ENCODE measurements at places on chromosomes 16 and 17.

GRCh38 chr16:30569281-30569680 is 2.2 kb downstream of the ZNF688 start:
- no peak for ATAC-seq

DNA sequence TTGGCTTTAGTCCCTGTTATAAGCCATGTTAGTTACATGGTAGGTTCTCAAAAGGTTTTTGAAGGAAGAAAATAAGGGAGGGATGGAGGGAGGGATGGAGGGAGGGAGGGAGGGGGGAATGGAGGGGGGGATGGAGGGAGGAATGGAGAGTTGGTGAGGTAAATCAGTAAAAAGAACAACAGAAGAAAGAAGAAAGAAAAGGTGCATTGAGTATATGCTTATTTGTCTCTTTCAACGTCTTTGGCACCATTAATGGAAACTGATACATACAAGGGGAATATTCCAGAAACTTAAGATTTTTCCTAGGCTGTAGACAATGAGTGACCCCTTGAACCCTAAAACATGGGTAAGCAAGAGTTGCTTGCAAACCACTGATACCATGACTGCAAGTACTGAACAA is 1056.3 kb downstream of the CDH11 start:
- ATAC-seq = no peak

DNA sequence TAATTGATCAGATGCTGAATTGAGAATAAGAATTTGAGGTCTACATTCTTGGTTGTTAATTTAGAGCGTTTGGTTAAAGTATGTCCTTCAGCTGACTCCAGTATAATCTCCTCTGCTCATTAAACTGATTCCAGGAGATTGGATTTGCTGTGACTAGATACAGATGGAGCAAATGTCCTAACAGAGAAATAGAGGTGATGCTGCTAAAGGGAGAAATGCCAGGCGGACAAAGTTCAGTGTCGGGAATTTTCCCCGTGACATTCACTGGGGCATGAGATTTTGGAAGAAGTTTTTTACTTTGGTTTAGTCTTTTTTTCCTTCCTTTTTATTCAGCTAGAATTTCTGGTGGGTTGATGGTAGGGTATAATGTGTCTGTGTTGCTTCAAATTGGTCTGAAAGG is 19.0 kb downstream of the PRKAR1A start:
- ATAC-seq = no peak

GRCh38 chr17:60724647-60725046 is 47.0 kb downstream of the BCAS3 start:
- no peak for ATAC-seq

- no peak for ATAC-seq
Measured at GRCh38 chr16:46974352-46974751, 878 bp upstream of the DNAJA2 start.

DNA sequence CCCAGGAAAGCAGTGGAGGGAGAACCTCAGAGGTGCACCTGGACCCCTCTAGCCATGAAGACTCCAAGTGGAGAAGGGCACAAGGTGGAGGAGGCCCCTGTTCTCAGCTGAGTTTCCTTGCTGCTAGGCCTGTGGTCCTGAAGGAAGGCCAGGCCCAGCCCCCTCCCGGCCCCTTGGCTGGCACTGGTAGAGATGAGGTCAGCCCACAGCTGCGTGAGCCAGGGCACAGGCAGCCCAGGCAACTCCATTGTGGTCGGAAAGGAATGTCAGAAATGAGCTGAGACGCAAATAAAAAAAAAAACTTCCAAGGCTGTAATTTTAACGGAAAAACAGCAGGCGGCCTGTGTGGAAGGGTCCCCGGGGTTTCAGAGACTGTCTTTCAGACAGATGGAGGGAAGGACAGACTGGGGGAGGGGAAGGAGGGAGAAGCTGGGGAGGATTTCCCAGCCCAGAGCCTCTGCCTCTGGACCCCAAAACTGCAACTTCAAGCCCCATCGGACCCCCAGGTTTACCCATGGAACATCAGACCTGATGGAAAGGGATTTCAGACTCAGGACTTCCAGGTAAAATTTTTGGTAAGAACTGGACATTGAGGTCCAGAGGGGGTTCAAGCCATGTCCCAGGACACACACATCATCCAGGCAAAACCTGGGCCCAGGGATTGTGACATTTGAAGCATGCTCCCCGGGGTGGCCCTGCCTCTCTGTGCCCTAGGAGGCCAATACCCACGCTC is 25.6 kb upstream of the MRPS23 start:
- peak; percentile 89 for ATAC-seq

Data from SK-N-SH treated with all-trans-retinoic acid at 6 μM for 48 hours (cell line).